Stimulated activated CD4-positive, alpha-beta T cell treated with anti-CD3 and anti-CD28 coated beads, Interleukin-12 subunit alpha, Interleukin-12 subunit beta, amount 100 ng/mL, for 24 hours (primary cell): ENCODE measurements at places on chromosomes 1 and 21.
A peak's percentile ranks its signal among the peaks of the same experiment; 100 is the strongest.

- no peak for DNase-seq
These were observed 23.8 kb downstream of the MAST2 start for GRCh38 chr1:45827256-45827655.

DNA sequence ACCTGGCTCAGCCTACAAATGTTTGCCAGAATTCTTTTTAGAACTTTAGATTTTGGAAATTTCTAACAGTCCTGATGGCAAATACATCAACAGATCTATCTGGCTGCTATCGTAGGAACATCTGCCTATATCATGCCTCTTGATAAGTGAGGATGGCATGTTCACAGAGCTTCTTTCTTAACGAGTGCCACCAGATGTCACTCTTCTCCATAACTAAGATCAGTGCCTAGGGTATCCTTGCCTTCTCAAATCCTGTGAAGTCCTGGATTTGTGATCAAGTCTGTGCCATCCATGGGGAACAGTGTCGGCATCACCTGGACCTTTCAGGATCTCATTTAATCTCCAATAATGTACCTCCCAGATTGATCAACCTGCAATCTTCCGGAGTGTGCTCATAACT, 36.5 kb upstream of the CD5L start:
- DNase-seq = no peak

- no peak for DNase-seq
These were observed 23.0 kb downstream of the RNF2 start for GRCh38 chr1:185068341-185068740.

GRCh38 chr1:159591981-159592380, 4.4 kb downstream of the APCS start:
- no peak for DNase-seq

DNA sequence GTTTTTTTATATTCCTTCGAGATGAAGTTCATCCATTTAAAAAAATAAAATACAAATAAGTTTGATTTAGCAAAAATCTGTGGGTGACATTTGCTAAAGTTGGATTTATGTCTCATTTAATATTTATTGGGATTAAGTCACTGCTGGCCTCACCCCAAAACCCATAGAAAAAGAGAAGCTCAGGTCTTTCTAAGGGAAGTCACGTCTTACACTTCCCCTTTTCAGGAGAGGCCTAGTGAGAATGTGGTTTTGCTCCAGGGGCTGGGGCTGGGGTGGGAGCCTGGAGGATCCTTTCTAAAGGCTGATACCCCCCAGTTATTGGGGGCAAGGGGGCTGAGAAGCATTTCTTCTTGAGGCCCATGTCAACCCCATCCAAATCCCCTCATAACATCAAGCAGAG, 300.3 kb downstream of the DSCAM start:
- no peak for DNase-seq

DNA sequence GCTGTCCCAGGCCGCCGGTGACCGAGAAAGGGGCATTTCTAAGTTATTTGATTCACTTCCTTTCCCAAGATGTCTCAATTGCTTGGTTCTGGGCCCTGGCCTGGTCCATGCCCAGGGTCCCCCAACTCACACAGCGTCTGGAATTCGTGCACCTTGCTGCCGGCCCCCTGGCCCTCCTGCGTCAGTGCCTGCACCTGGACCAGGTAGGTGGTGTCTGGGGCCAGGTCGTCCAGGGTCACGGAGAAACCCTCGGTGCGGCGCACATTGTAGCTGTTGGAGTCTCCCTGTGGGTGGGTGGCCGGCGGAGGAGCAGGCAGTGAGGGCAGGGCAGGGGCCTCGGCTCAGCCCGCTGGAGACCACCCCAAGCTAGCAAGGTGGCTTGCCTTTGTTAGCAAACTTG, 21.0 kb downstream of the EPHA2 start:
- DNase-seq = no peak

GRCh38 chr1:200909071-200909470, 14.4 kb downstream of the INAVA start:
- DNase-seq = no peak

- DNase-seq = no peak
These were observed 19.2 kb downstream of the FAM89A start for GRCh38 chr1:231020816-231021215.

- DNase-seq = no peak
These were observed 132.2 kb downstream of the PAPPA2 start for GRCh38 chr1:176595217-176595616.

- no peak for DNase-seq
These were observed 47.0 kb upstream of the SDC3 start for GRCh38 chr1:30955448-30956015.

GRCh38 chr1:207309745-207310273, 11.7 kb upstream of the CD55 start:
- no peak for DNase-seq

- no peak for DNase-seq
These were observed 19.5 kb downstream of the PADI2 start for GRCh38 chr1:17099616-17100340.

DNA sequence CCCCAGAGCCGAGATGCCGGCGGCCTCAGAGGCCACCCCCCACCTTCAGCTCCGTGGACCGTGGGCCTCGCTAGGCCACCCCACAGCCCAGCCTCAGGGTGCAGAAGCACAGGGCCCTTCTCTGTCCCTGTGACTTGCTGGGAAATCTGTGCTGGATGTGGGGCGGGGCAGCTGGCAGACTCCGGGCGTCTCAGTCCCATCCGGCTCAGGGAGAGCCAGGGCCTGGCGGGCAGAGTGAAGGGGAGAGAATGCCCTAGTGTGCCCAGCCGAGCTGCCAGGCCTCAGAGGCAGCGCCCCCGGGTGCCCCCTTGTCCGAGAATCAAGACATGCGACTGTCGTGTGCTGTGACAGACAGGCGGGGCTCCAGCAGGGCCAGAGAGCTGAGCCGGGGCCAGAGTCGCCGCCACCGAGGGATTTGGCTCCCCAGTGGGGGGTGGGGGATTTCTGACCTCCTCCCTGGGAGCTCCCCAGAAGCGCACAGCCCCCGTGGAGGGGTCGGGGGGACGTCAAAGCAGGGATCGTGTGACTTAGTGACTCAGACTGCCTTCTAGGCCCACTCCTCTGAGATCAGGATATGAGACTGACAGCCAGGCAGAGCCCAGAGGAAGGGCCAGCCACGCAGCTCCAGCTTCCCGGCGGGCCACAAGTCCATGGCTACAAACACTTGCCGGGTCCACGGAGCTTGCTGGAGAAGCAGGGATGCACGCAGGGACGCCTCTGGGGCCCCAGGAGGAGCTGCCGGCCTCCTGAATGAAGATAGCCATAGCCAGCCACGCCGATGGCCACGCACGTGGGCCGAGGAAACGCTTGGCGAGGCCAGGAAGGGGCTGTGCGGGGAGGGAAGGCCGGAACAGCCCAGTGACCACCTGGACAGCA, 11.9 kb downstream of the COL6A1 start:
- no peak for DNase-seq

DNA sequence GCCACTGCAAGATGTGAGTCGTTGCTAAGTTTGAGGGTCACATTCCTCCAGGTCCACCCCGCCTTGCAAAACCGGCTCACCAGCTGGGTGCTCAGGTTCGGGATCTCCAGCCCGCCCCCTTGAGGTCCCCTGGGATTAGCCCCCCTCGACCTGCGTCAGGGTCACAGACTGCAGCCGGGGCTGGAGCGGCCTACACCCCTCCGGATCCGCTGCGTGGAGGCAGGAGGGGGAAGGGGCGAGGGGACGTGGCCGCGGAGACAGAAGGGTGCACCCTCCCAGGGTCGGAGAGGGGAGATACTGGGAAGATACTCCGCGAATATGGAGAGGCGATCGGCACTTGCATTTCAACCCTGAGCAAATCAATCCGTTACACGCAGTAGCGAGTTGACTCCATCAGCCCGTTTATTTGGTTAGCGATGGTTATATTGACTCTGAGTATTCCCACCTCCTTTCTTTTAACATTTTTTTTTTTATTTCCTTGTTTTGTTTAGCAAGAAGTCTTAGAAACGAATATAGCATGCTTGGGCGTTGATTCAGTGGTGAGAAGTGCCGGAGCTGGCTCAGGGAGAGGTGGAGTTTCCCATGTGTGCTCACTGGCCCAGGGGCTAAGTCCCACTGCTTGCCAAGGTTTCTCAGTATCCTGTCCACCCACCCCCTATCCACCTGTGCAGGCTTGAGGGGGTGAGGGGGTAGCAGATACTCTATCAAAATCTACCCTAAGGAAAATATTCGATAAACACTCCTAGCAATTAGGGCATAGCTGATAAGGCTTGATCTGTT, 997 bp downstream of the IFNAR2 start:
- no peak for DNase-seq

GRCh38 chr1:59243550-59243949, 53.3 kb upstream of the FGGY start:
- DNase-seq = no peak

DNA sequence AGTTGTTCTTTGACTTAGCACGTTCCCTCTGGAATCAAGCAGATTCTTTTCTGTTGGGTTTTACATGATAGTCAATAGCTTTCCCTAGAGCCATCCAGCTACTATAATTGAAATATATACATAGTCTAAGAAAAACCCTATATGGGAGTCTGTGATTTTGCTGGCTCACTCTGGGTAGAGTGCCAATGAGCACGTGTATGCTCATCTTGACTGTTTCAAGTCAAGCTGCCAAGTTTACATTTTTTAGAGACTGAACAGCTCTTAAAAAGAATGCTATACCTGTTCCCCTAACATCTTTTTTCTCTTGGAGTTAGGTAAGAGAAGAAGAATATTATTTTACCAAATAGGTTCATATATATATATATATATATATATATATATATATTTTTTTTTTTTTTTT, 182.8 kb upstream of the NRIP1 start:
- DNase-seq = no peak

- DNase-seq = no peak
These were observed 7.1 kb downstream of the SLC66A1 start for GRCh38 chr1:19319196-19319595.

DNA sequence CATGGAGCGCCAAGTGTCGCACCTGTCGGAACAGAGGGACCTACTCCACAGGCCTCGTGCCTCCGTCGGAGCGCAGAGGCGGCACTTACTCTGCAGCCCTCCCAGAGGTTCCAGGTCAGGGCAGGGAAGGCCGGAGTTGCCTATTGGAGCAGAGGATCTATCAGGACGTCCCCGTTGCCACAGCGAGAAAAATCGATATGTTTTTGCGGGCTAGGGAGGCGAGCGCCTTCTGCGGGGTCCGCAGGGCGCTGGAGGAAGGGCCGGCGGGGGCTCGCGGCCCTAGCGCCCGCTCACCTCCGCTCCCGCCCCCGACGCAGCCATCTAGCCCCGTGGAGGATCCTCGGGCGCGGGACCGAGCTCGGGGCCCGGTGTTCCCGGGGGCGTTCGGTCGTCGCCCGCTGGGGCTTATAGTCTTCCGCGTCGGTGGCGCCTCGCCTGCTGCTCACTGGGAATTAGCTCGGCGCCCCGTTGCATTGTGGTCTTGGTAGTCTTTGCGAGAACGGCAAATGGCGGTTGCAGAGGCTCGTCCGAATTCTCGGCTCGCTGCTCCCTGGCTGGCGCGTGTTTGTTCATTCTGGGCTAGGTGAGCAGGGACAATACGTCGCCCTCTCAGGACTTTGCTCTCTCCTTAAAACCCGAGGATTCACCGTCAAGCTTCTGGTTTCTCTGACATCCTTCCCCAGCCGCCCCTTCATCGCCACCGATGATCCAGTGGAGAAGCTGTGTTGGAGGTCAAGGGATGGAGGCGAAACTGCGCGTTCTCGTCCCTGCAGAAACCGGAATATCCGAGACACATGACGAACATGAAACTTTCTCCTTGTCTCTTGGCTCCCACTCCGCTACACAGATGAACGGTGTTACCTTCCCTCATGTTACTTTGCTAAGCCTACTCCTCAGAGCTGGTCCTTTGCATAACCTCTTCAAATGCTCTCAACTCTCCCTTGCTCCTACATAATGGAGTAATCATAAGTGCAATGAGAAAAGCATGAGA, at the start of gene JTB:
JTB (minus strand) TSS at position 425 of the 991 bp plus-strand sequence; CDS start at position 3, 422 bp downstream.
- peak; percentile 73 for DNase-seq

GRCh38 chr21:41639336-41639735, 127.5 kb downstream of the RIPK4 start:
- no peak for DNase-seq

GRCh38 chr1:58902830-58903513, 119.1 kb upstream of the JUN start:
- no peak for DNase-seq

DNA sequence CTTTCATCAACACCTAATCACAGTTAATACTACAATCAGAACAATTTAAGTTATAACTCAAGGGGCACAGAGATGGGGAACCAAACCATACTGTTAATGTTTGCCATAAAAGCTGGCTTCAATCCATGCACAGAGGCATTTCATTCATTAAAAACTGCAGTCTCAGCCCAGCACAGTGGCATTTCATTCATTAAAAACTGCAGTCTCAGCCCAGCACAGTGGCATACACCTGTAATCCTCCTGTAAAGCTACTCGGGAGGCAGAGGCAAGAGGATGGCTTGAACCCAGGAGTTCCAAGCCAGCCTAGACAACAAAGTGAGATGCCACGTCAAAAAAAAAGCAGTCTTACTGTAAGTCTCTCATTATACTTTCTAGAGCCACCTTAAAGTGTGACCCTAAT, 29.2 kb downstream of the ARID4B start:
- no peak for DNase-seq

- no peak for DNase-seq
These were observed 43.2 kb downstream of the GRHL3 start for GRCh38 chr1:24362396-24362795.

- no peak for DNase-seq
These were observed 157.2 kb downstream of the PDE4B start for GRCh38 chr1:65949933-65950332.

DNA sequence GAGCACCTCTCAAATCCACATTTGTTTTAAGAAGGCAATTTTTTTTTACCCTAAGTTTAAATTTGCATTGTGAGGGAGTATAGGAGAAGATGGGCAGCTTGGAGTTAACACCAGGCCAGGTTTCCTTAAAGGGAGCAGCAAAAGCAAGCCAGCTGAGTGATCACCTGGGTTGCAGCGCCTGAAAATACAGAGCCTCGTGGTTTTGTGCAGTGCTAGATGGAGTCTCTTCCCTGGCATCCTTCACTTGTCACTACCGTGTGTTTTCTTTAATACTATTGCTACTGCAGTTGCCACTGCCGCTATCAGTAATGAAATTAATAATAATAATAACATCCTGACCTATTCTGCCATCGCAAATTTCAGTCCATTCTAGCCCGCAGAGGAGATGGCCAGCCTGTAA, 35.2 kb upstream of the VAV3 start:
- DNase-seq = no peak

DNA sequence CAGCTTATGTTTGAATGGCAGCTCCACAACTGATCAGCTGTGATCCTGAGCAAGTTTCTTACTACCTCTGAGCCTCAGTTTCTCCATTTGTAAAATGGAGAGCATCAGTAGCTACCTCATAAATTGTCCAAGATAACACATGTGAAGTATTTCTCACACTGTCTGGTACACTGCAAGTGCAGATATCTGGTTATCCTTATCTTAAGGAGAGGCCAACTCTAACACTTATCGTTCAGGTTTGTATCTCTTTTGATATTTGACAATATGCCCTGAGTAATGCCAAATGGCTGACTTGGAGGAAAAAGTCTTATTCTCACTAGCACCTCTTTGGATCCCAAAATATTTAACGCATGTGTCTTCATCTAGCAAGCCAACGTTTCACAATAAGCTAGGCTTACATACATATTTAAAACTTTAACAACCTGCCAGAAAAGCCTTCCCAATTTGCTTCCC, 2.7 kb downstream of the CSRP1 start:
- no peak for DNase-seq
